ENCODE measurements at places on chromosomes 2 and 18.

- DNase-seq = no peak
Measured at GRCh38 chr2:118627156-118627555, 220.3 kb downstream of the EN1 start.

DNA sequence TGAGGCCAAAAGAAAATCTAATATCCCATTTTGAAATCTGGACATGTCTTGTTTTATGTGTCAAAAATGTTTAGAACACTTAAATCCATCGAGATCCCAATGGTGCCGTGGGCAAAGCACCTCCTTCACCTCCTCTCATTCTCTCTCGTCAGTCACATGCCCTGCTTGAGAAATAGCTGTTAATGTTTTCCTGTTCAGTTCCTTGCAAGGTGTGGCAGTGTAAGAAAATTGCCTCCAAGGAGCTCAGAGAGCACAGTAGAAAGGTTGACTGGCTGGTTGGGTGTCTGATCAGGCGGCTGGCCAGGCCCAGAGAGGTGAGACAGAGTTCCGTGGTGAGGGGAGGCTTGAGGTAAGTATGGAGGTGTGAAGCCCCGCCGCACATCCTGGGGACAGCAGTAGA, 210.2 kb downstream of the TSN start:
- no peak for DNase-seq

DNA sequence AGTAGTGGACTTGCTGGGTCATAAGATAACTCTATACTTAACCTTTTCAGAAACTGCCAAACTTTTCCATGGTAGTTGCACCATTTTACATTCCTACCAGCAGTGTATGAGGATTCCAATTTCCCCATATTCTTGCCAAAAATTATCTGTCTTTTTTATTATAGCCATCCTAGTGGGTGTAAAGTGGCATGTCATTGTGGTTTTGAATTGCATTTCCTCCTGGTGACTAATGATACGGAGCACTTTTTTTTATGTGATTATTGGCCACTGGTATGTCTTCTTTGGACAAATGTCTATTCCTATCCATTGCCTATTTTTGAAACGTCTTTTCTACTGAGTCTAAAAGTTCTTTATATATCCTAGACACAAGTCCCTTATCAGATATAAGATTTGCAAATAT, 44.3 kb downstream of the CACNB4 start:
- peak; percentile 82 for DNase-seq

GRCh38 chr2:139380051-139380450, 599.9 kb upstream of the NXPH2 start:
- peak; percentile 82 for DNase-seq

Measured in kidney tubule cell (primary cell).